CD4-positive, alpha-beta T cell treated with Interleukin-21 for 1 hour (primary cell): ENCODE measurements at places on chromosomes 6 and 20.

GRCh38 chr6:143401068-143401446 lies 49.4 kb downstream of the ADAT2 start:
- DNase-seq, result no peak

GRCh38 chr6:141677598-141678211 lies 455.0 kb upstream of the GJE1 start:
- DNase-seq, result peak; percentile 43

DNA sequence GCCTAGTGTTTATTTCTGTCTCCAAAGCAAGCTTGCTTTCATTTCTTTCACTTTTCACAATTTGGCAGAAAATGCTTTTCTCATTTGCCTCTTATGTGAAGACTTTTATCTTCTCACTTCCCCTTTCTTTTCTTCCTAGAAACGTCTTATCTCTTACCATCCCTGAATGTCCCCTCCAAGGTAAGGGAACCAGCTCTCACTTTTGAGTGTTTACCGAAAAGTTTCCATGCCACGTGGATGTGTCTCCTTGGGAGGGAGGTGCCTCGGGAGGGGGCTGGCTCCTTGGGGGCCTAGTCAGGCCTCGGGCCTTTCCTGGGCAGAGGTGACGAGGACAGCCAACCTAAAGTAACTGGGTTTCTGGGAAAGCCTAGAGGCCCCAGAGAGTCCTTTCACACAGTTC lies 127.4 kb downstream of the CD24 start:
- no peak for DNase-seq

DNA sequence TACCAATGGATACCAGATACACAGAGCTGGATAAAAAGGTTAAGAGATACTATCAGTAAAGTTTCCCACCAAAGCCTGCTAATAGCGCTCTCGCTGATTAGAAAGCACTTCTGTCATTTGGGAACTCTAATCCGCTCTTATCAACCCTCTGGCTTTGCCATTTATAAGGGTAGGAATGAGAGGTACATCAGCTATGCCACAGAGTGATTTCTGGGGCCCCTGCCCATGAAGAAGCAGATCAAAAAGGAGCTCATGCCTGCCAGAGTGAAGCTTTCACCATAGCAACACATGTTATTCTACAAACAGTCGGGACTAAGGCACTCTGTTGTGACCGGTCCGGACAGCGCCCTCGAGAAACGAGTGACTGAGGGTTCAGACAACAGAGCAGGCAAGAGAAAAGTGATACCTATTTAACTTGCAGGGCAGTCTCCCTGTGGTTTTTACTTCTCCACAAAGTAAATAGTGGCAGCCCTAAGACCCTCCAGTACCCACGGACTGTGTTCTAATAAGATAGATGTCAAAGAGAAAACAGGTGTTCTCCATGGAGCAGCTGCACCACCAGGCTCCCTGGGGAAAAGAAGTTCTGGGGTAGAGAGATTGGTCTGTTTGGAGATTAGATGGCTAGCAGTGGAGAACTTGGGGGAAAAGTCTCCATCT lies 5.6 kb downstream of the TRAM2 start:
- DNase-seq, result no peak

DNA sequence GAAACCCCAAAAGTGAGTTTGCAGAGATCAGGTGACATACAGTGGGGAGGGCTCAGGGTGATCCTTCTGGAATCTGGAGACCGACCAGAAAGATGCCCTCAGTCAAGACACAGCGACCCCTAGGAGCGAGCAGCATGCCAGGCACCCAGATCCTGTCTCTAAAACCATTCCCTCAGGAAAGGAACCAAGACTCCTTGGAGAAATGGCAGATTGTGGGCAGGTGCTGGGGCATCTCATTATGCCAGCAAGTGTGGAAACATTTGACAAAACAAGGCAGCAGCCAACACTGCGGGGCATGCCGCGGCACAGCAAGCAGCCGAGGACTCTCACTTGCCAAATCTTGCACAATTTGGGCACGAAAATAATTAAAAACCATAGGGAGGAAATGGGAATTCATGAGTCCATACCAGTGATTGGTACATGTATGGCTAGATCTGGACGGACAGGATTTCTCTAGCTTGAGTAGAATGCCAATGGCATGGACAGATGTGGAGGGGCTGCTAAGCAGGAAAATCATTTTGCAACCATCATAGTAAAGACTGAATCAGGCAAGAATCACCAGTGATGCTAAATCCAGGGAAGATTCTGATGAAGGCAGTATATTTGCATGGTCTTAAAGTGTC lies 76.9 kb downstream of the GINS1 start:
- no peak for DNase-seq

GRCh38 chr6:124434421-124434820 lies 527.8 kb upstream of the RNF217 start:
- DNase-seq, result no peak

- no peak for DNase-seq
Measured at GRCh38 chr6:46246727-46247126, 75.9 kb upstream of the ENPP5 start.

- DNase-seq, result no peak
Measured at GRCh38 chr6:153032255-153032882, 29.9 kb upstream of the MTRF1L start.

- DNase-seq, result peak; percentile 88
Measured at GRCh38 chr6:14857501-14857900, 388.4 kb upstream of the JARID2 start.

- no peak for DNase-seq
Measured at GRCh38 chr20:50930976-50931305, 296 bp downstream of the ADNP start.

DNA sequence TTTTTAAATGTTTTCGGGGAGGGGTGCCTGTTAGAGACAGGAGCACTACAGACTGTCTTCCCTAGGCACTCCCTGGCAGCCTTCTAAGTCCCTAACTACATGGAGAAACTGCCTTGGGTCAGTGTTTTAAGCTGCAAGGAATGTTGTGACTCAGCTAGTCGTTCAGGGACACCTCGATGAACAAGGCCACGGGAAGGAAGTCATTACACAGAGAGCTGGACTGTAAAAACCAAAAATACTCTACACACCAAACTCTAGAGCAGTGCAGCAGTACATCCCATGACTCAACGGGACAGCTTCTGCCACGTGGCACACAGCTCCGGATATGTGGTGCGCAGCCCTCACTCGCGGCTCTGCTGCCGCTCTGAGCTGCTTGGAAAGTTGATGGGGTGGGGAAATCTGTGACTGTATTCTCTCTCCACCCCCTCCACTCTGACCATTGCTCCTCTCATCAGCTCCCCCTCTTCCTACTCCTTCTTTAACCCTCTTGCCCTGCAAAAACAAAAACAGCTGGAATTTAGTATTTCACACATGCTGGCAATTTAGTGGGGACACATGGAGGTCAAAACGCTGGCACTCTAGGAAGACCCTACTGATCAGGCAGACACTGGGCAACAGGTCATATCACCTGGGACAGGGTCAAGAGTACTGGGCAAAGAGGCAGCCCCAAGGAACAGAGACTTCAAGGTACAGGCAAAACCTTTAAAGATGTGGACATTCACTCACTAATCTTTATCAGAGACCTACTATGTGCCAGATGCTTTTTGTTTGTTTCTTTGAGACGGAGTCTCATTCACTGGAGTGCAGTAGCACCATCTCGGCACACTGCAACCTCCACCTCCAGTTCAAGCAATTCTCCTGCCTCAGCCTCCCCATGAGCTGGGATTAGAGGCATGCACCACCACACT lies 10.9 kb upstream of the LPIN3 start:
- DNase-seq, result peak; percentile 42
